ENCODE measurements at places on chromosomes 12 and 14.

DNA sequence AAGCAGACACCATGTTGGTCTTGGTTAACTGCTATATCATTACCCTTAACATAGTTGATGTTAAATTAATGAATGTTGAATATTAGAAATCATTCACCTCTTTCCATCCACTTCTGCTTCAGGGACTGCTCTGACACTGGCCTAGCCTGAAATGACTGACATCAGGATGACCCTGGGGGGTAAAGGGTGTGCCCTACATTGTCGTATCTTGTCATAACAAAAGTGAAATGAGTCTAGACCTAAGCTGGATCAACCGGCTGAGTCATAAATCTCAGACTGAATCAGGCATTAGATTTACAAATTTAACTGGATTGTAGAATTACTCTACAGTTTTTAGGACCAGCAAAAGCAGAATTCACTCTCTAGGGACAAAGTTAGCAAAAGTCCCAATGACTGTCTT lies 35.3 kb downstream of the KICS2 start:
- no peak for DNase-seq

GRCh38 chr12:104822941-104823340 lies 135.1 kb downstream of the SLC41A2 start:
- no peak for DNase-seq

DNA sequence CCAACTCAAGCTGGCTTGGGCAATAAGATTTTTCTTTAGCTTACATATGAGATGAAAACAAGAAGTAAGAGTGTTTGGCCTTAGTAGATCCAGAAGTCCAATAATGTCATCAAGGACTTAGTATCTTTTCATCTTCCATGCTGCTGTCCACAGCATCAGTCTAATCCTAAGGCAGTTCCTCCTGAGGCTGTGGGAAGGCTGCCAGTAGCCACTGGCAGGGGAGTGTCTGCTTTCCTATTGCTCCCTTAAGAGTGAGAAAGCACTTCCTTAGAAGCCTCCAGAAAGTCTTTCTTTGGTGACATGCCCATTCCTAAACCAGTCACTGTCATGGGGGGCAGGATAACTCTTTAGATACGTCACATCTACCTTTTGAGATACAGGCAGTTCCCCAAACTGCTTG lies 317.7 kb downstream of the BMP4 start:
- DNase-seq, result no peak

DNA sequence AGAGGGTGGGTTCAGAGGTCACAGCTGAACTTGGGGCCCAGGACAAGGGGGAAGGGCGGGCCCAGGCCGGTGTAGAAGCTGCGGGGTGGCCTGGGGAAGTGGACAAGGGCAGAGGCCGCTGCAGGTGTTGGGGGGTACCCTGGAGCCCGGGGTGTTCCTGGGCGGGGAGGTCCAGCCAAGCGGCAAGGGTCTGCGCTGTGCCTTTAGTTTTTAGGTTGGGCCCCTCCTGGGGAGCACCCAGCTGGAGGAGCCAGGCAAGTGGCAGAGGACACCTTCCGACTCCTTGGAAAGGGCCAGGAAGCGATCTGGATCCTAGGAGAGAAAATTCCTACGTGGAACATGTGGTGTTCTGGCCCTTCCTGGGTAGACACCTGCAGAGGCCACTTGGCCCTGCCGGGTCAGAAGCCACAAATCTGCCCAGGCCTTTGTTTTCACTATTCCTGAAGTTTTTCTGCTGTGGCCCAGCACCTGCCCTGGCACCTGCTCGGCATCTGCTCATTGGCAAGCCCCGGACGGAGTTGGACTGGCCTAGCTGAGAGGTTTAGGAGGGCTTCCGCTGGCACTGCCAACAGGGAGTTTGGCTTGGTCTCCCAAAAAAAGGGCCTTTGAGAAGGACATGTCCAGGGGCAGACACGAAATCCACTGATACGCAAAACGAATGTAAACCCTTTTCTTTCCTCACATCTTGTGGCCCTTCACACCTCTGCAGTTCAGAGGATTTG lies 61.1 kb downstream of the SMUG1 start:
- DNase-seq, result no peak

- DNase-seq, result no peak
These were observed 115.9 kb upstream of the TMPO start for GRCh38 chr12:98399532-98399931.

GRCh38 chr12:93848523-93849101 lies 171.4 kb downstream of the CRADD start:
- DNase-seq, result no peak

DNA sequence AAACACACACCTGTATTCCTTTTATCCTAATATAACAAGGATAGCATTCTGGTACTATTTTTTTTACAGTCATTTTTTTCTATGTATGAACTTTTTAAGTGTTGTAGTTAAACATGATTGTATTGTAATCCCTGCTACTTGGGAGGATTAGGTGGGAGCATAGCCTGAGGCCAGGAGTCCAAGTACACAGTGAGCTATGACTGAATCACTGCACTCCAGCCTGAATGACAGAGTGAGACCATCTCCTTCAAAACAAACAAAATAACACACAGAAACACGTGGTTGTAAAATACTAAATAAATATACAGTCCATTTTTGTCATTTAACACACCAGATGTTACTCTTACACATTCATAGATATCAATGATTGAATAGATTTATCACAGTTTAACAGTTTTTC lies 56.9 kb downstream of the MAP4K5 start:
- peak; percentile 2 for DNase-seq

Measured in foreskin keratinocyte (primary cell).